Caki2 (cell line): ENCODE measurements at places on chromosomes 2 and 18.

GRCh38 chr18:1294229-1294628 lies 389.6 kb downstream of the ADCYAP1 start:
- DNase-seq, result no peak

- DNase-seq, result no peak
Measured at GRCh38 chr18:38961880-38962279, 1396.3 kb upstream of the CELF4 start.

DNA sequence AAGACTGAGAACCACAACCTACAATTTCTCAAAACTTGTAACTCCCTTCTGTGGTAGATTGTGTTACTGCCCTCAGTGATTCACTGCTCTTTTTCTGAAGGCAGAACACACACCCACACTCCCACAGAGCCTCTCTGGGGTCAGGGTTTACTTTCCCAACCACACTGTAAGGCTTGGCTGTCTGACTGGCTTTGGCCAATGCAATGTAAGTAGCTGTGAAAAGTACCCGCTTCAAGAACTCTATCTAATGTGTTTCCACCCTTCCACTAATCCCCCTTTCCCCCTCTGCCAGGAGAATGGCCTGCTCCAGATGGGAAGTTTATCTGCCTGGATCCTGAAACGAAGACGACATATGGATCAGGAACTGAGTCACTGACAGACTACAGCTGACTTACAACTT lies 222.7 kb downstream of the CDH2 start:
- DNase-seq, result no peak

DNA sequence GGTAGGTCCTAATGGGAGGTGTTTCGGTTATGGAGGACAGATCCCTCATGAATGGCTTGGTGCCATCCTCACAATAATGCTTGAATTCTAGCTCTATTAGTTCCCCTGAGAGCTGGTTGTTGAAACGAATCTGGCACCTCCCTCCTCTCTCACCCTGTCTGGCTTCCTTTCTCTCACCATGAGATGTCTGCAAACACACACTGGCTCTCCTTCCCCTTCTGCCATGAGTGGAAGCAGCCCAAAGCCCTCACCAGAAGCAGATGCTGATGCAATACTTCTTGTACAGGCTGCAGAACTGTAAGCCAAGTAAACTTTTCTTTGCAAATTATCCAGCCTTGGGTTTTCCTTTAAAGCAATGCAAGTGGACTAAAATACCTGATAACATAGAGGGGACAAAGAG lies 86.6 kb downstream of the RND3 start:
- no peak for DNase-seq

DNA sequence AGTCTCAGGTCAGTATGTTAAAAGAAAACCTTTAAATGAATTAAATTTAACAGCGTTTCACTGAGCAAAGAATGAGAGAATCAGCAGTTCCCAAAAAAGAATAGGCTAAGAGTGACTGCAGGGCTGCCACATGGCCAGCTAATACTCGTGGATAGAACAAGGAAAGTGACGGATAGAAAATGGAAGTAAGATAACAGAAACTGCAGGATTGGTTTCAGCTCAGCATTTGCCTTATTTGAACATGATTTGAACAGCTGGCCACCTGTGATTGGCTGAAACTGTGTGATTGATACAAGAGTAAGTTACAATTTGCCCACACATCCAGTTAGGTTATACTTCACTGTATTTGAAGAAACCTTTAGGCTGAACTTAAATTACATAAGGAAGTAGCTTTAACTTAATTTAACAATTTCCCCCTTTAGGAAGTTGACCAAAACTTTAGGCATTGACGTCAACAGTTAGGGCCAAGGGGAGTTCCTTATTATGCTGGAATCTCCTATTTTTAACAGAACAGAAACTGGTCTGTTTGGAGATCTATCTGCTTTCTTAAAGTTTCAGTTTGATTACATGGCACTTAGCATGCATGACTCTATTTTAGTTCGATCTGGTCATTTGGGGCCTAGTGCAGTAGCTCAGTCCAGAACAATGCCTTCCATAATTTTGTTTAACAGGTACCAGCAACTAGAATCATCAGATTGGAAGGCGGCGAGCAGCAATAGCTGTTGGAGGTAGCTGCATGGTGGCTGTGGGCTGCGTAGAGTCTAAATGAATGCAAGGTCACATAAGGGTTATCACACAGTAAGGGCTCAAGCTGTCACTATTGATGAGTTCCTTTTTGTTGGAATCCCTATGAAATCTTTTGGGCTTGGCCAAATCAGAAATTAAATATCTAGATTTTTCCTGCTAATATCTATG lies 143.4 kb downstream of the TRIM43 start:
- no peak for DNase-seq

DNA sequence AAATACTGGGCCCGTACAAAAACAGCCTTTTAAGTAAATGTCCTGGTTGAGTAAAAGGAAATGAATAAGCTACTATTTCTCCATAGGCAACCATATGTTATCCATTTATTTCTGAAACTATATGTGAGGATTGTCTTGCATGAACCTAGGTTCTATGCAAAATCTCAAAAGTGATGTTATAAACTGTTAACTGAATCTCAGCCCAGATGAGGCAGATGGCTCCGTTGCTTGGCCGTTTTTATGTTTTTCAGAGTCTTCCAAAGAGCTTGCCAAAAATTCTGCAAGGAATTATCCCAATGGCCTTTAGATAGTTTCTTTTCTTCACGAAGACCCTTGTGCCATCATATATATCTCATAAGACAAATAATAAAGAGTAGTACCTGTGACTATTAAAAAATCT lies 1669.5 kb upstream of the DDX18 start:
- no peak for DNase-seq

DNA sequence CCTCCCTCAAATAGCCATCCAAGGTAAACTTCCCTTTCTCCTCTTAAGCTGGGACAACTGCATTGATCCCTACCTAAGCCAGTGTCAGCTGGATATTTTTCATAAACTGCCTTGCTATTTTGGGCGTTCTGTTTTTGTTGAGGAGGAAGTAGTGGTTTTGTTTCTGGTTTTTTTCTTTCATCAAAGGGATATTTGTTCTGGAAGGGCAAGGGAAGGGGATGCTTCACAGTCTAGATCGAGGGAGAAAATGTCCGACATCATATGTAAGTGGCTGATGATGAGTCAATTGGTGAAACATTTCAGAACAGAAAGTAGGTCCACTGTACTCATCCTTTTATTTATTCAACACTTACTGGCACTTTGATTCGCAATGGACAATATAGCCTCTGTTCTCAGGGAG lies 31.0 kb downstream of the TANC1 start:
- DNase-seq, result no peak

- DNase-seq, result no peak
Measured at GRCh38 chr2:28427741-28428415, 35.2 kb downstream of the FOSL2 start.

DNA sequence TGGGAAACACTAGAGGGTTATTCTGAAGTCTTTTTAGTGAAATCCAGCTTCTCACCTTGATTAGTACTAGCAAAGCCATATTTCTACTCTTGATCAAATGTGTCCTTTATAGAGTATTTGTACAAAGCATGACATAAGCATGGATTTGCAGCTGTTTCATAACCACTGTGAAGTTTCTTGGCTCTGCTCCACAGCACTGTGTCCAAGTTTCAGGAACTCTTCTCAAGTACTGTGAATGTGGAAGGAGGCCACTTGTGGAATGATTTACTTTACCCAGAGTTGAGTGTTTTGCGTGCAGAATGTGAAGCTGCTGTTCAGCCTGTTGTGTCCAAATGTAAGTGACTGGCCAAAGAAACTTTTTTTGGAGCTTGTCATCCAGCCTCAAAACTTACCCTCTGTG lies 16.2 kb upstream of the MAPRE2 start:
- no peak for DNase-seq

DNA sequence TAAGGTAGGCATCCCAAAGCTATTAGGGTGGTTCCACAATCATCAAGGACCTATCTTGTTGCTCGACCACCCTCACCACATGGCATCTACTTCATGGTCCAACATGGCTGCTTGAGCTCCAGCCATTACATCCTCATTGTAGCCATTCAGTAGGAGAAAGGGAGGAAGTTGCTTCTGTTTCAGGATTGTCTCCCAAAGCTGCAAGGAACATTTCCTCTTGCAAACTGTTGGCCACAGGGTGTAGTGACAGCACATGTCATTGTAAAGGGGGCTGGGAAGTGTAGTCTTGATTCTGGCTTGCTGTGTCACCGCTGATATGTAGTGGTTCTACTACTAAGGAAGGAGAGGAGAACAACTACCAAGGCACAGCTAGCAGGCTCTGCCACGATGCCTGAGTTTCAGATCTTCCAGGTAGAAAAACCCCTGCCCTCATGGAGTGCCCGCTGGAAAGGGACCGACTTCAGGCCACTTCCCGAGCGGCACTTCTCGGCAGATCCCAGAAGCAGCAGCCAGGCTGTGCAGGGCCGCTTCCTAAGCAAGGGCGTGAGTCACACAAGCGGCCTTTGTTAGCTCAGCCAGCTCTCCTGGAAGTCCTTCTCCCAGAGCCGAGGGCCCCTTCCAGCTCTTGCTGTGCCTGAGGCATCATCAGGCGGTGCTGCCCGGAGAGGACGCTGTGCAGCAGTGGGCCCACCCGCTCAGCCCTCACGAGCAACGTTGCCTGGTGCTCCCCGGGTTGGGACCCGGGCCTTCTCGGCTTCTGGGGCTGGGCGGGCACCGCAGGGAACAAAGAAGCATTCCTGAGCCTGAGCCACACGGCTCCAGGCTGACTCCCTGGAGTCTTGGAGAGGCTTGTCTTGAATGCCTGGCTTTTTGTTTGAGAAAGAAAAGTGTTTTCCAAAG lies 58.2 kb downstream of the HS6ST1 start:
- no peak for DNase-seq

DNA sequence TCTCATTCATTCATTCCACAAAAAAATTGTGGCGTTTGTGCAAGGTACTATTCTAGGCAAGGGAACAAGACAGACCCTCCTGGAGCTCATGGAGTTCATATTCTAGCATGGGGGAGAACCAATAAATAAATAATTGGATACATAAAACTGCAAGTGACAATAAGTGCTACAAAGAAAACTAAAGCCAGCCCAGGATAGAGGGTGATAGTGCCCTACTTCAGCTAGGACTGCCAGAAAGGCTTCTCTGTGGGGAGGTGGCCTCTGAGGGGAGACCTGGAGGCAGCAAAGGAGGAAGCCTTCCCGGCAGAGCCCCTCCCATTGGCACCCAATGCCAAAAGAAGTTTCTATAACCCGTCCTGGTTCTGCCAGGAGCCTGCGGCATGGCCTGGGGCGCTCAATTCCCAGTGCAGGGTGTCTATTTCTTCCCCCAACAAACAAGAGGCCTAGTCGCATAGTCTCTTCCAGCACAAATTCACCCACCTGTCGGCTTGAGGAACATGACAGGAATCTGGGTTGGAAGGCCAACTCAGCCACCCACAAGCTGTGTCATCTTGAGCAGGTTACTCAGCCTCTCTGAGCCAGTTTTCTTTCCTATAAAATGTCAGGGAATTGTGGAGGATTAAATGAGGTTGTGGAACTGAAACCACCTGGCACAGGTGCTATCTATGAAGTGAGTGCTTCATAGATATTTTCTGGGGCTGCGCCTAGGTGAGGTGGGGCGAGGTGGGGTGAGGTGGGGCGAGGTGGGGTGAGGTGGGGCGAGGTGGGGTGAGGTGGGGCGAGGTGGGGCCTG lies 94.3 kb downstream of the ZFP36L2 start:
- DNase-seq, result no peak

DNA sequence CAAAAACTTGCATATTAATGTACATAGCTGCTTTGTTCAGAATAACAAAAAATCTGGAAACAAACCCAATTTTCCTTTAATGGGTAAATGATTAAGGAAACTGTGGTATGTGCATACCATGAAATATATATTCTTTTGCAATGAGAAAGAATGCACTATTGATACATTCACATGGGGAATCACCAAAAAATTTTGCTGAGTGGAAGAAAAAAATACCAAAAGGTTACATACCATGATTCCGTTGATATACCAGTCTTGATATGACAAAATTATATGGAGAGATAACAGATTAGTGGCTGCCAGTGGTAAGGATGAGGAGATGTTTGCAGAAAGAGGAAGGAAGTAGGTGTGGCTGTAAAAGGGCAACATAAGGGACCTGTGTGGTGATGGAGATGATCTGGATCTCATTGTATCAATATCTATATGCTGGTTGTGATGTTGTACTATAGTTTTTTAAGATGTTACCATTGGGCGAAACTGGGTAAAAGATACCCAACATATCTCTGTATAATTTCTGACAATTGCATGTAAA lies 54.6 kb upstream of the BCL2L11 start:
- no peak for DNase-seq

- DNase-seq, result no peak
Measured at GRCh38 chr2:1079873-1080799, 129.5 kb downstream of the SNTG2 start.

DNA sequence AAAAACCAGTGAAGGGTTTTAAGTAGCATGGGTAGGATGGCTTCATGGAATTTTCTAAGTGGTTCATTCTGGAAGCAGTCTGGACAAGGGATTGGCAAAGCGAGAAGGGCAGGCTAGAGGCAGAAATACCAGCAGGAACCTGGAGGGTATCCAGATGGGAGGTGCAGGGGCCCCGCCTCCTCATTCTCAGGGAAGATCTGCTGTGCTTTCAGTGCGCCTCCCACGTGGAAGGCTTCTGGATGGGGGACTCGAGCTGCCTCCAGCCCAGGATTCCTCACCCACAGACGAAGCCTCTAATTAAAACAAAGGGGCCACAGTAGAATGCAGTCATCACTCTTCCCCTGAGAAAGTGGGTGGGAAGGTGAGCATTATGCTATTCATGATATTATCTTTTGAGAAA lies 79.8 kb downstream of the VSNL1 start:
- no peak for DNase-seq

DNA sequence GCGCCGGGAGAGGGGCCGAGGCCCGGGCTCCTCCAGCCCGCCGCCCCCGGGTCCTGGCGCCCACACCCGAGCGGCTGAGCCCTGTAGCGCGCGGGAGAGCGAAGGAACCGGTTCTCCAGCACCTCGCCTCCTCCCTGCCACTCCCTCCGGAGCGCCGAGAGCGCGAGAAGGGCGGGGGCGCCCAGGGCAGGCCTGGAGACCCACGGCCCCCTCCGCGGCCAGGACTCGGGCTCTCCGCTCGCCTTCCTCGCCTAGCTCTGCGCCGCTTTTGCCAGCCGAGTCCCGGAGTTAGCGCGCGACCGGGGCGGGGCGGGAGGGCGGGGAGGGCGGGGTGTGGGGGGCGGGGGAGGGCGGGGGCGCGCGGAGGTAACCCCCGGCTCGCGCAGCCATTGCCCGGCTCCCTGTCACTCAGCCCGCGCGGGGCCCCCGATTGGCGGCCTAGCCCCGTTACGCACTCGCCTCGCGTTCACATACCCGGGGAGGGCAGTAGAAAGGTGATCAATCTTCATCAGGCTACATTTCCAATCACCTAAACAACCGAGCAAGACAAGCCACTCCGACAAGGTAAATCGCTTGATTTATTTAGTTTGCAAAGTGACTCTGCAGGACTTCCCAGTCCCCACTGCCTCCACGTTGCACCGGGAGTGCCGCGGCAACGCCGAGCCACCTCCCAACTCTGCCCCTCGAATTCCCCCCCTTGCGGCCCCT lies at the start of gene OTX1:
Gene OTX1, plus strand, starts transcription at position 497 of the 708 bp plus-strand sequence. CDS start 2,161 bp downstream, outside the sequence.
- peak; percentile 78 for DNase-seq

DNA sequence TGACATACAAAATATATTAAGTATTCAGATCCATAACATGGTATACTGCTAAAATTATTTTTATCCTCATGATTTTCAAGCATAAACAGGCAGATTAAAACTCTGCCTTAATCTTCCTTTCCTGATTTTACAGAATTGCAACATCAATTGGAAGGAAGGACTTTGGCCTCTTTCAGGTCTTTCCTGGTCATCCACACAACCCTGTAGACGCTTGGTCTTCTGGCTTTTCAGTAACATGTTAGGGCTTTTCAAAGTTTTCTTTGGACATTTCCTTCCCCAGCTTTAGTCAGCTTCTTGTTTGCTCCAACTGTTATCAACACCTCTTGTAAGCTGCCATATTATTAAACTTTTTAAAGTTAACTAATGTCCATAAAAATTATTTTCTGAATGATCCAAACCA lies 1364.9 kb upstream of the NRXN1 start:
- no peak for DNase-seq

GRCh38 chr2:236472720-236473495 lies 96.7 kb upstream of the ACKR3 start:
- DNase-seq, result no peak
